ENCODE measurements at places on chromosomes 16 and 17.

DNA sequence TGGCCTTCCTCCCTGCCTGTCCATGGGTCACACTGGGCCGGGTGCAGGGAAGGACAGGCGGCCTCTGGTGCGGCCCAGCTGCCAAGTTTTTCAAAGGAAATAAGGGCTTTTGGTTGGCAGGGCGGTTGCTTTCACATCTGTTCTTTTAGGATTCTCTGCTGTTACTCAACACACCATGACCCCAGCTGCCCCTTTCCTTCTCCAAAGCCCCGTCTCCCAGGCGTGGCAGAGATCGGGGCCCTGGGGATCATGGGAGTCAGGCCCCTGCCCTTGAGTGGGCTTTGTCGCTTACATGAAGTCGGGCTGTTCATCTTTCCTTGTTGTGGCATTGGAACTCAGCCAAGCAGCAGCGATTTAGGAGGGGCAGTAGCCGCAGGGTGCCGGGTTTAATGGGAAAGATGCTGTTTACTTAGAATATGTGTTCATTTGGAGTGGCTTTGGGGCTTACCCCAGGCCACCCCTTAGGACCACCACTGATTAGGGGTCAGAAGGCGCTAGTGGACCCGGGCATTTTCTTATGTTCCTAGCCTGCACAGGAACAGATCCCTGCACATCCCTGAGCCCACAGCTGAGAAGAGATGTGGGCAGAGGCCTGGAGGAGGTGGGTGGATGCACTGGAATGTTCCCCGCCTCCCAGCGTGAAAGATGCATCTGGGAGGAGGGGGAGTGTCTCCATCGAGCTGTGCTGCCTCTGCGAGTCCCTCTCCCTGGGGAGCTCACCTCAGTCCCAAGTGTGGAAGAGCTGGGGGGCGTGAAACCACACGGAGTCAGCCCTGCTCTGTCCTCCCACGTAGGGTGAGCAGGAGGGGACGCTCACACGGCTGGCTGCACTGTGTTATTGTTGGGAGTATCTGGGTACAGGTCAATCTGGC is 6.8 kb upstream of the ADCY7 start:
- no peak for DNase-seq

DNA sequence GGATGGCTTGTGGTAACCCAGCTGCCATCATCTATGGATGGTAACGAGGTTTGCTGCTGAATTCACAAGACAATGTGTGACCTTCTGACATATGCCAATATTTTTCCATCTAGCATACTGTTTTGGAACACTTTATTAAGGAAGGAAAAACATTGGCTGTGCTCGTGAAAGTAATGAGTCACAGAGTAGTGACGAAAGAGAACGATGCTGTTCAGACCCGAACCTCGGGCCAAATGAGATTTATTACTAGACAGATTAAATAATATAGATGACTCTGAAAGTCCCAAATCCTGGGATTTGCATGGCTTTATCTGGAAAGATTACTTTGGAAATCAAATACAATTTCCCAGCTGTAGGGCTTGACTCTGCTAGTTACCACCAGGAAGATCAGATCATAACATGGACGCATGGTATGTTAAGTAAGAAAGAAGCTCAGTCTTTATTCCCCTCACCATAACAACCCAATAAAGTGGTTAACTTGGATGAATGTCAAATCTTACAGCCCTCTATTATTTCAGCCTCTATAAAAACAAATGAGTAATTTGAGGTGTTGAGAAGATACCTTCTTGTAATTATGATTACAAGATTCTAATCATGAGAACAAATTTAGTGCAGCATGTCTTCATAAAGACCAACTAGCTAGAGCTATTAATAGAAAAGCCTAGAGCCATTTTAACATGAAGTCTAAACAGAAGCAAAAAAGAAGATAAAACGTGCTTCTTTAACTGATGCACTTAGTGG is 32.6 kb downstream of the ERN1 start:
- DNase-seq = no peak

GRCh38 chr17:3643889-3644349 is 7.4 kb downstream of the CTNS start:
- DNase-seq = no peak

DNA sequence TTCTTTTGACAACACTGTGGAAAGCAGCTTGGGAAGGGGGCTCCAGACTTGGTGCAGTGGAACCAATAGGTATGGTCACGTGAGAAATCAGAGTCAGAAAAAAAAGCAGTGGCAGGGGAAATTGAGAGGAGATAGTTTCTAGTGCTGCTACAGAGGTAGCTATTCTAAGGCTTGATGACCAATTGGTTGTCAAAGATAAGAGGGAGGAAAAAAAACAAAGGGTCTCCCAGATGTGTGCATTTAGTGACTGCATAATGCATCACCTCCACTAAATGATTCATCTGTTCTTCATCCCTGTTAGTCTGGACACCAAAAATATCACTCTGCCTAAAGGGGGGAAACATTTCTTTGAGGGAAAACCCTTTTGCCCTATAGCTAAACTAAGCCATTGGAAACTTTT is 56.5 kb downstream of the PIGL start:
- DNase-seq = no peak

- DNase-seq = no peak
Observed at GRCh38 chr17:76130473-76130872, 10.6 kb downstream of the FOXJ1 start.

DNA sequence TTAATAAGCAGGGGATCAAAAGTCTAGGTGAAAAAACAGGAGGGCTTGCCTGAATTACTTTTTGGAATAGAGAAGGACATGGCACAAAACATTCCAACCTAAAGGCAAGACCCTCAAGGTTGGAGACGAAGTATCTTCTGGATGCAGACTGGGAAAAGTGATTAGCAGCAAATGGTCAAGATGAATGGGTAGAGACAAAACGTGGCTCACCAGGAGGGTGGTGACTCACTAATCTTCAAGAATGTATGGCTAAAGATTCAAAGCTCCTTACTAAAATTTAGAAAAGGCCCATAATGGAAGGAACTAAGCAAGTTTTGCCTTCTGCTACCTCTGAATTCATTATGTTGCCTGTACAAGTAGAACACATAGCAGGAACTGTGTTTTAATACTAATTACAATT is 469.5 kb upstream of the RBFOX1 start:
- DNase-seq = no peak

DNA sequence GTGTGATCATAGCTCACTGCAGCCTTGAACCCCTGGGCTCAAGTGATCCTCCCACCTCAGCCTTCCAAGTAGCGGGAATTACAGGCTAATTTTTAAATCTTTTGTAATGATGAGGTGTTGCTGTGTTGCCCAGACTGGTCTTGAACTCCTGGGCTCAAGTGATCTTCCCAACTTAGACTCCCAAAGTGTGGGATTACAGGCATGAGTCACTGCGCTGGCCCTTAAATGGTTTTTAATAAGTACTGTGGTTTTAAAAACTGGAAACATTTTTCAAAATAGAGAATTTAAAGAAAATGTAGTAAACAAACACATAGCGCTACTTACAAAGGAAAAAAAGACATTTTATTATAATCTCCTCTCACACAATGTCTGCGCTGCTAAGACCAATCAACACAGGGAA is 32.2 kb downstream of the MARCHF10 start:
- no peak for DNase-seq

GRCh38 chr17:45435481-45435880 is 2.8 kb upstream of the ARHGAP27 start:
- no peak for DNase-seq

GRCh38 chr17:10118788-10119130 is 79.6 kb downstream of the GAS7 start:
- DNase-seq = no peak

DNA sequence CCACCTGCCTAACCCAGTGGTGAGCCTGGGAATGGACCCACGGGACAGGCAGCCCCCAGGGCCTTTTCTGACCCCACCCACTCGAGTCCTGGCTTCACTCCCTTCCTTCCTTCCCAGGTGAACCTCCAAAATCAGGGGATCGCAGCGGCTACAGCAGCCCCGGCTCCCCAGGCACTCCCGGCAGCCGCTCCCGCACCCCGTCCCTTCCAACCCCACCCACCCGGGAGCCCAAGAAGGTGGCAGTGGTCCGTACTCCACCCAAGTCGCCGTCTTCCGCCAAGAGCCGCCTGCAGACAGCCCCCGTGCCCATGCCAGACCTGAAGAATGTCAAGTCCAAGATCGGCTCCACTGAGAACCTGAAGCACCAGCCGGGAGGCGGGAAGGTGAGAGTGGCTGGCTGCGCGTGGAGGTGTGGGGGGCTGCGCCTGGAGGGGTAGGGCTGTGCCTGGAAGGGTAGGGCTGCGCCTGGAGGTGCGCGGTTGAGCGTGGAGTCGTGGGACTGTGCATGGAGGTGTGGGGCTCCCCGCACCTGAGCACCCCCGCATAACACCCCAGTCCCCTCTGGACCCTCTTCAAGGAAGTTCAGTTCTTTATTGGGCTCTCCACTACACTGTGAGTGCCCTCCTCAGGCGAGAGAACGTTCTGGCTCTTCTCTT is 2.6 kb upstream of the STH start:
- DNase-seq = no peak

DNA sequence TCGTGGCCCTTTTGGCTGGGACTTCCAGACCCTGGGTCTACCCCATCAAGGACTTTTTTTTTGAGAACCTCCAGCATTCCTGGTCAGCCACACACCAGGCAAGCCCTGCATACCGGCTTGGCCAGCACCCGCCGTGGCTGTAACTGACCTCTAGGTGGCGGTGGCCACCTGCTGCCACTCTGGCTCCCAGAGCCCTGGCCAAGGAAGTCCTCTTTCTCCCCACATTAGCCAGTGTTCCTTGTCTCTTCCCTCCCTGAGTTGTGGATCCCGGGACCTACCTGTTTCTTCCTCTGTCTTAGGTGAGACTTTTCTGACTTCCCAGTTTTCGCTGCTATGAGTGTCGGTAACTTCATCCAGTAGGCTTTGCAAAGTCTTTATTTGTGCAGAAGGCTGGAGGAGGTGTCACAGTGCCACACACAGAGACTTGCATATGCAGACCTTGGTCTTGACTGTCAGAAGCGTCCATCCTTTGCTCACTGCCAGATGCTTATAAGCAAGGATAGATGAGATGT is 348.3 kb downstream of the CPPED1 start:
- DNase-seq = no peak

DNA sequence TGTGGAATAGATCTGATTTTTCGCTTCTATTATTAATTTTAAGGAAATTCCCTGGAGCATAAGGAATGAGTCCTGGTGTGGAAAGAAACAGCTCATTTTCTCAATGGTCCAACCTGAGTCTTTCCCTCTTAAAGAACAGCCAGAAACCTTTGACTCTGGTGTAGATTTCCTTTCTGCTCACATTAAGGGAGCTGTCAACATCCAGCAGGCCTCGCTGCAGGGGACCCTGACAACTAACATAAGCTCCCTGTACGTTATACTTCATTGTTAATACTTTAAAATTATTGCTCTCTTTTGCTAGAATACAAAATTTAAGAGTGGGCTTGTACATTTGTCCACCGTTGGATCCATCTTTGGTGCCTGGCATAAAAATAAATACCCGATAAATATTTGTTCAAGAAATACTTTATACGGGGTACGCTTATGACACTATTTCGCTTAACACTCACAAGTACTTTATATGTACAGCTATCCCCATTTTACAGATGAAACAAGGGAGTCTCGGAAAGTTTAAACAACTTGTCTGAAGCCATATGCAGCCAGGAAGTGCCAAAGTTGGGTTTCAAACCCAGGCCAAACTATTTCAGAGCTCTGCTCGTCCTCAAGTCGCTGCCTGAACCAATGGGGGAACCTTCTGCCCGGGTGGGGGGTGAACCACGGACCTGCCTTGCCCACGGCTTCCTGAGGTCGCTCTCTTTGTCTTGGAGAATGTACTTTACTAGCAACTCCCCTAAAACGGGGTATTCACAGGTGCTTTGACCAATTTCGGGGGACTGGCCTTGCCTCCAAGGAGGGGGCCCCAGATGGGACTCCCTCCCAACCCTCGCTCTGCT is 611 bp downstream of the SMARCE1 start:
- peak; percentile 50 for DNase-seq
